ENCODE measurements at places on chromosomes 3 and 15.

DNA sequence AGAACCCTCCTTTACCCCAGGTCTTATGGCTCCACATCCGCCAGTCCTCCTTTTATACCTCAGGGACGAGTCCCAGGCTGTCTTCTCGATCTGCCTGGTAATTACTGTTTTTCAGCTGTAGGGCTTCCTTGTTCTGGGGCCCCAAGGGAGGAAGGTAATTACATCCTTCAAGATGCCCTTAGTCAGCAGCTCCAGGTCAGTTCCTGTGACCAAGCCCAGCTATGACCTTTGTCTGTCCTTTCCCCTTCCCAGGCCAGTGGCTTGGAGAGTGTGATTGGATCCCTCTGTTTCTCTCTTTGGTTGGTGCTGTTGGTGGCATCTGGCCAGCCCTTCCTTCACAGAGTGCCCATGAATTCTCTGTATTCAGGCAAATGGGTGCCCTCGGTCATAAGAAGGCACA is 92.6 kb downstream of the AAGAB start:
- no peak for DNase-seq

- DNase-seq, result no peak
These were observed 22.8 kb downstream of the ESYT3 start for GRCh38 chr3:138456961-138457862.

DNA sequence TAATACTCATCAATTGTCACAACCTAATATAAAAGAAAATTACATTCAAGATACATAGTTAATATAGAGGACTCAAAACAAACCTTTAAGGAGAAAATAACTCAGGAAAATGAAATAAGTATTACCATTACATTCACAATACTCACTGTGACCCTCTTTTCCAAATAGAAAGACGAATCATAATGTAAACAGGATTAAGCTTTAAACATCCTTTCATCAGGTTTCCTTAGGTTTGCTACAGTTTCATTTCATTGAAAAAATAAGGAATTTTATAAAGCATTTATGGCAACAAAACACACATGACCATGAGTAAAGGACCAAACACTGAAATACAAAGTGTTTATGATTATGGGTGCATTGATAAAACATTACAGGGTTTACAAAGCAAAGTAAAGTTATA is 162.7 kb downstream of the ALCAM start:
- DNase-seq, result no peak

DNA sequence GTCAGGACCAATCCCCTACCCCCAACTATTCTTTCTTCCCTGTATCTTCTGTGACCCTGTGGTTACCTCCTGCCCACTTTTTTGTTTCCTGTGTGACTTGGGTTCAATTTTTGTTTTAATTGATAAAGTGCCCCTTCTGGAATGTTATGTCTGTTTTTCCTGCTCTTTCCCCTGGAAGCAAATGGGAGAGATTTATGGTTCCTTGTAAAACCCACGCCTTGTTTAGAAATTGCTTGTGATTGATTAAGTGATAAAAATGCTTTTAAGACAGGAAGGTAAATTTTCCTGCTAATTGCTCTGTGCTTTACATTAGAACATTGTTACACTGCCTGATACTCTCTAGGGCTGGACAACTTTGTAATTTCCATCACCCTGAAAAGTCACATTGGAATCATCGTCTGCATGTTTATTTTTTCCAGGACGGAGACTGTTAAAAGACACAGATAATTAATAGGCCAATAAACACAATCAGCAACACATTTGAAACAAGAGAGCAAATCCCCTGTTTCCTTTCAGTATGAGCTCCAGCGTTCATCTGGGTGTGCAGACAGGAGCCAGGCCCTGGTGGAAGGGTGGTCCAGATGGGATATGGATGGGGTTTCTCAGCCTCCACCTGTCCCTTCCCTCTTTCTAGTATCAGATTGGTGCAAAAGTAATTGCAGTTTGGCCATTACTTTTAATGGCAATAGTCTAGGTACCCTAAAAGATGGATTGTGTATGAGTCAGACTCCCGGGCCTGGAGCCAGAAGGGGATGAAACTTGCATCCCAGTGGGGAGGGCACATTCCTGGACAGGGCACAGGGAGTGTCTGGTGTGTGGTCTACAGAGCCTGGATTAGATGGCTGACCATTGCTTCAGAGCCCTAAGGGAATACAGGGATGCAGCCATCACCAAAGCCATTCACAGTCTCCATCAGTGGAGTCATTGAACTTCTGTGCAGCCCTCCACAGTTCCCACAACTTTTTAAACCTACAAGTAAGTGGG is 58.1 kb upstream of the AGBL1 start:
- DNase-seq, result no peak

GRCh38 chr3:27216955-27217552 is 152.1 kb downstream of the NEK10 start:
- no peak for DNase-seq

DNA sequence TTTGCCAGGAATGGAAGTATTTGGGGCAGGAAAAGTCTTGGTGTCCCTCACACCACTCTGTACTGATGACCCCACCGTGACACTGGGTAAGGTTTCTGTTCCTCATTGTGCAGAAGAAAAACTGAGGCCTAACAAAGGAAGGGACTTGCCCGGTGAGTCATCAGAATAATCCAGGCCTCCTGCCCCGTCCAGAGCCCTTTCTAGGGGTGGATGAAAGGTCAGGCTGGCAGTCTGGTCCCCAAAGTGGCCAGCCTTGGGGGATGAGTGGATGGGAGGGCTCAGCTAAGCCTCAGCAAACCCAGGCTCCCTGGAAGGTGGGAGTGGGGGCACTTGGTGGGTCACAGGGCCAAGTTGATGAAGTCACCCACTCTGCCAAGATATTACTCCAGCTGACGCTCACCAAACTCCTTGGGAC is 2.3 kb upstream of the DNAH1 start:
- no peak for DNase-seq

Data from activated T-helper 9 cell treated with anti-CD3 and anti-CD28 coated beads, Interleukin-2, amount 50 U/mL, for 16 hours (primary cell).